HEK293T (cell line): ENCODE measurements at places on chromosomes 13 and 19.
A peak's percentile ranks its signal among the peaks of the same experiment; 100 is the strongest.

- DNase-seq = peak; percentile 59
Observed at GRCh38 chr19:4414800-4415321, 12.4 kb downstream of the CHAF1A start.

GRCh38 chr19:33332248-33332647 is 29.9 kb upstream of the CEBPA start:
- no peak for DNase-seq

DNA sequence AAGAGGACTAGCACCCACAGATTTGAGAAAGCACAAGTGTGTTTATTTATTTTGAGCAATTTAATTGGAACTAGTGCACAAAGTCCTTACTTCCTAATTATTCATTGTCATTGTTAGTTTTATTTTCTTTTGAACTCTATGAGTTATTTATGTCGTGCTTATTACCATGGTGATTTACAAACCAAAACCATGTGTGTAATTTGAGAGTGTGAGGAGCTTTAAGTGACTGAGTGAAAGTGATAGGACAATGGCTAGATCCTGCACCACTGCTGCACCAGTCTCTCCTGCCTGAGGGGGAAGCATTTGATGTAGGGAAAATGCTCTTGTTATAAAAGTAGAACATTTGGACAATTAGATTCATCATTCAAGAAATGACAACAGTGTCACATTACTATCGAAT is 172.3 kb upstream of the KLF12 start:
- DNase-seq = peak; percentile 76

DNA sequence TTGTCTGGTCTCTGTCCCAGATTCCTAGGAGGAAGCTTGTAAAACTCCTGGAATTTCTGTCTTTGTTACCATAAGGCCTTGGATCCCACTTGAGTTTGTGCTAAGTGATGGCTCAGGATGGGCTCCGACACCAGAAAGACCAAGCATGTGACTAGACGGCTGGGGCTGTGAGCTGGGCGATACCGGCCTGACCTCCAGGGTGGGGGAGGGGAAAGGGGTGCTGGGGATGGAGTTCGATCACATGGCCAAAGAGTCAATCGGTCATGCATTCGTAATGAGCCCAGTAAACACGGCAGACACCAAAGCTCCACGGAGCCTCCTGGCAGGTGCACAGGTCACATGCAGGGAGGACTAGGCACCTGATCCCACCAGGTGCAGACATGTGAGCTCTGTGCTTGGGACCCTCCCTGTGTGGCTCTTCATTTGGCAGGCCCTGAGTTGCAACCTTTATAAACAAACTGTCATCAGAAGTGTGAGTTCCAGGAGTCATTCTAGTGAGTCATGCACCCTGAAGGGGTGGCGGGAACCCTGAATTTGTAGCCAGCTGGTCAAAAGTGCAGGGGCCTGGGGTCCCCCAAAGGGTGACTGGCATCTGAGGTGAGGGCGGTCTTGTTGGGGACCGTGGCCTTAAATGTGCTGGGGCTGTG is 27.1 kb downstream of the ELAVL1 start:
- no peak for DNase-seq

GRCh38 chr13:103156346-103156998 is 90.3 kb upstream of the SLC10A2 start:
- no peak for DNase-seq

DNA sequence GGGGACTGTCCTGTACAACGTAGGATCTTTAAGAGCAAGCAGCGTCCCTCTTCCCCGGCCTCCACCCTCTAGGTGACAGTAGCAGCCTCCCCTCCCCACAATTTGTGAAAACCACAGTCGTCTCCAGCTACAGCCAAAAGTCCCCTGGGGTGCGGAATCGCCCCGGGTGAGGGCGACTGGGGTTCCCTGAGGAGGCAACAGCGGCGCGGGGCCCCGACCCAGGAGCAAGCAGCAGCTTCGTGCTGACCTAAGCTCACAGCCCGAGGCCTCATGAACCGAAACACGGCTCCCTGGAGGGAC is 322 bp downstream of the ZNF558 start:
- no peak for DNase-seq

- DNase-seq = no peak
Observed at GRCh38 chr13:75938811-75939560, 302.9 kb downstream of the LMO7 start.

DNA sequence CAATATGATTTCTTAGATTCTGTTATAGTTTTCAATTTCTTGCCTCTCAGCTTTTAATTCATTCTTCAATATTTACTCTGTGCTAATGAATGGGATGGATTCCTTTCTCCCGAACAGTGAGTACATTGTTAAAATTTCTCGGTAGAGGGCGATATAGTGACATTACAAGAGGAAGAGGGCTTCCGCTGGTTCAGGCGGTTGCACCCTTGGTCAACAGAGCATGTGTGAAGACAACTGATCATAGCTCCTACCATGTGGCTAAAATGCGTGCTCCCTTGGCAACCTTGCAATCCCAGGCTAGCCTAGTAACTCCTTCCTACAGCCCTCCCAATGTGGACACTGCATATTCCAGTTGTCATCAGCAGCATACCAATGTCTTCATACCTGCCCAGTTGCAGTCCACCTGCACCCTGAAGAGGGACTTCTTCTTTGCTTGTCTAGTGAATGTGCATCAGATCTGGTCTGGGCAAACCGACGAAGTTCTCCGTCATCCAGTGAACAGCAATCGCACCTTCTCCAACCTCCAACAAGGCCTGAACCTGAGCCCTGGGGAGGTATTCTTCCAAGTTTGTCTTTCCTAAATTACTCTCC is 653.0 kb upstream of the GPC6 start:
- DNase-seq = peak; percentile 79

DNA sequence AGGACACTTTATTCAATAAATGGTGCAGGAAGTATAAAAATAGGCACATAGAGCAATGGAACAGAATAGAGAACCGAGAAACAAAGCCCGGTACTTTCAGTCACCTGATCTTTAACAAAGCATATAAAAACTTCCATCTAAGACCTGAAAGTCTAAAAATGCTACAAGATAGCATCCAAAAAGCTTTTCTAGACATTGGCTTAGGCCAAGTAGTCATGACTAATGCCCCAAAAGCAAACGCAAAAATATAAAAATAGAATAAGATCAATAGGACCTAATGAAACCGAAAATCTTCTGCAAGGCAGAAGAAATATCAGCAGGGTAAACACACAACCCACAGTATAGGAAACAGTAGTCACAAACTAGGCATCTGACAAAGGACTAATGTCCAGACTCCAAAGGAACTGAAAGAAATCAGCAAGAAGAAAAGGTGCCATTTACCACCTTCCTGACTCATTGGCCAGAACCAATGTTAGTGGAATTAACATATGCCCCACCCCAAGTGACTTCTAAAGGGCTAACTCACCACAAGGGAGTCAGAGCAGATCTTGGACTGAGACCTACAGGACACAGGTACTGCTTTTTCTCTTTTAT is 40.8 kb upstream of the CEACAM21 start:
- DNase-seq = no peak

DNA sequence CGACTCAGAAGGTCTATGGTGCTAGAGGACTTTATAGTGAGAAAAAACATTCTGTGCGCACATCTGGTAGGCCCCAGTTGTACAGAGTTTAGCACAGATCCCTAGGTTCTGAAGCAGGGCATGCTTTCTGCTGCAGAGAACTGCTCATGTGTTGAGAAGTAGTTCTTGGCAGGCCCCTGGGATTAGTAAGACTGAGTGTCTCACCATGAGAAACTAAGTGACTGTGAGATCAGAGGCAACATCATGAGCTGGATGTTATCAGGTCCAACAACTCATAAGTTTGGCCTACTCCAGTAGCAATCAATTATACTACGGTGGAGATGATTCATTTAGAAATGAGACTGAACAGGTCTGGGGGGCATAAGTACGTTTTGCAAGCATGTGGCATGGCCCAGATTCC is 507.4 kb upstream of the KLF12 start:
- no peak for DNase-seq

GRCh38 chr19:35870798-35871197 is 2.4 kb downstream of the APLP1 start:
- DNase-seq = no peak

DNA sequence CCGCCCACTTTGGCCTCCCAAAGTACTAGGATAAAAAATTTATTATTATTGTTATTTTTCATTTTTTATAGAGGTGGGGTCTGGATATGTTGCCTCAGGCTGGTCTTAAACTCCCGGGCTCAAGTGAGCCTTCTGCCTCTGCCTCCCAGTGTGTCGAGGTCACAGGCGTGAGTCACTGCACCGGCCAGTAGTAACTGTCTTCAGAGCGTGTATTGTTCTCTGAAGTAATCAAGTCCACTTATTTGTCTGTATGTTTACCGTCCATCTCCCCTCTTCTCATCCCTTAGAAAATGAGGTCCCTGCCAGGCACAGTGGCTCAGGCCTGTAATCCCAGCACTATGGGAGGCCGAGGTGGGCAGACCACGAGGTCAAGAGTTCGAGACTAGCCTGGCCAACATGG is 18.2 kb upstream of the SULT2B1 start:
- DNase-seq = no peak

GRCh38 chr19:58052256-58052655 is 6.8 kb upstream of the ZNF135 start:
- no peak for DNase-seq

DNA sequence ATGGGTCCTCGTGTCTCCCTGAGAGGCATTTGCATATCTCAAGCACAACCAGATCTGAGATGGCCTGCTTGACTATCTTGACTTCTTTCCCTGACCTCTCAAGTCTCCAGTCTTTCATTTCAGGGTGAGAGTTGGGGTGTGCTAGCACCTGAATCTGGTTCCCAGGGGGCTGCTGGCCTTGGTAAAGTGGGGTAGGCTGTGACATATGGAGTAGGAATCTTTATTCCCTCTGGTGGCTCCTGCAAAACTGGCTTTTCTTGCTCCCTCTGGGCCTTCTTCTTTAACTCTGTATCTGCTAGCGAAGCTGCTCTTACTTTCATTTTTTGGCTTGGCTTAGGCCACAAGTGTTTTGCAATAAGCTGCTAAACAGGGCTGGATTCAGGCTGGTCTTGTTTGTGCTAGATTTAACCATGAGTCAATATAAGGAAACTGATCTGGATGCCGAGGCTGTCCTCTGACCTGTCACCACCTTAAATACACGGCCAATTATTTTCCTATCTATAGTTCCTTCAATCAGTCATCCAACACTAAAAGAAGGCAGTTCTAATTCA is 42.3 kb downstream of the ZNF493 start:
- no peak for DNase-seq

GRCh38 chr19:1026783-1027649 is 608 bp downstream of the CNN2 start:
- DNase-seq = no peak

- DNase-seq = no peak
Observed at GRCh38 chr13:101049166-101049850, 367.0 kb downstream of the NALCN start.

- DNase-seq = no peak
Observed at GRCh38 chr13:105232439-105232838, 1303.0 kb downstream of the EFNB2 start.

DNA sequence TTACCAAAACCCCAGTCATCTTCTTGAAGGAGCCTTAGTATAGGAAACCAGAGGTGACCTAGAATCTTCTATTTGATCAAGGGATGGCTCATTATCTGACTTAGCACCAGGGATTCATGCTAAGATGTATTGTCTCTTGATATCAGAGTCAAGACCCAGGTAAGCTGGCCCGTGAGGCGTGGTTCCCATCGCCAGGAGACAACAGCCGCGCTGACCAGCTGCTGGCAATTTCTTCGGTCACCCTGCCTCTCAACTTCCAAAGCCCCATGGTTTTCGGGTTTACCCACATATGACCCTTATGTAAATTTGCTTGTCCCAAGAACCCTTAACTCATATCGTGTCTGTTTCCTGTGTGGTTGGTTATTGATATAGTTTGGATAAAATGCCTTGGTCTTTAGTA is 77.7 kb upstream of the VSTM2B start:
- no peak for DNase-seq

GRCh38 chr13:63896321-63896720 is 2480.7 kb upstream of the PCDH20 start:
- DNase-seq = no peak

GRCh38 chr13:30074431-30074830 is 224.0 kb upstream of the UBL3 start:
- DNase-seq = no peak

- DNase-seq = no peak
Observed at GRCh38 chr13:28299916-28300315, 161.6 kb downstream of the PAN3 start.

- DNase-seq = no peak
Observed at GRCh38 chr13:26948353-26948752, 187.8 kb upstream of the GPR12 start.

- no peak for DNase-seq
Observed at GRCh38 chr19:18204394-18205199, 755 bp upstream of the RAB3A start.

- DNase-seq = no peak
Observed at GRCh38 chr13:21759463-21759862, 88.6 kb downstream of the FGF9 start.
